ENCODE measurements at places on chromosomes 1 and 21. TPM values are rescaled to one million over a fixed set of nuclear protein-coding genes. Genes with fewer than 3 reads are reported as not detected.
A peak's percentile ranks its signal among the peaks of the same experiment; 100 is the strongest.

PKLR gene
- 0.09 TPM for total RNA-seq

SMPDL3B gene
- total RNA-seq, result 0.30 TPM

DNA sequence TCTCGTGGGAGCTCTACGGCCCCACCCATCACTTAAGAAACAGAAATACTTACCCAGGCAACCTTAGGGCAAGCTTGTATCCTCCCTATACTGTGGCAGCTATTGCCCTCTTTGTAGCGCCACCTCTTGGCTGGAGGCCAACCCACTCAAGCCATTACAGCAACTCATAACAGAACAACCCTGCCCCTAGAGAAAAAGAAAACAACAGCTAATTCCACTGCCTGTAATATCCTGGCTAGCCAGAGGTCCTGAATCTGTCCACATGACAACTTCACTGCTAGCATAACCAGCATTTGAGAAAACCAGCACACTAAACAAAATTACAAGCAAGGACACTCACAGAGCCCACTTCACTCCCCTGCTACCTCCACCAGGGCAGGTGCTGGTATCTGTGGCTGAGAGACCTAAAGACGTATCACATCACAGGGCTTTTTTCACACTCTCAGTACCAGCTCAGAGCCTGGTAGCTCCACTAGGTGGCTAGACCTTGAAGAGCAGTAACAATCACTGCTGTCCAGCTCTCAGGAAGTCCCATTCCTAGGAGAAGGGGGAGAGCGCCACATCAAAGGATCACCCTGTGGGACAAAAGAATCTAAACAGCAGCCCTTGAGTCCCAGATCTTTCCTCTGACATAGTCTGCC lies 14.5 kb upstream of the MX1 start:
- peaks cover 55% of the 10 kb centered on the region for H3K36me3 ChIP-seq
- no peak overlapping the region for H3K4me3 ChIP-seq
- peak; percentile 67 for DNase-seq
- H3K27me3 ChIP-seq, result peaks cover 24% of the 10 kb centered on the region
- H3K4me1 ChIP-seq, result peaks cover 12% of the 10 kb centered on the region
- no peak overlapping the region for H3K27ac ChIP-seq

GRCh38 chr1:66416295-66416694 lies 117.7 kb upstream of the SGIP1 start:
- no peak overlapping the region for H3K4me3 ChIP-seq
- no peaks in the 10 kb centered on the region for H3K27me3 ChIP-seq
- H3K27ac ChIP-seq, result no peak overlapping the region
- H3K36me3 ChIP-seq, result peaks cover 12% of the 10 kb centered on the region

- H3K27ac ChIP-seq, result no peak overlapping the region
- H3K4me1 ChIP-seq, result no peaks in the 10 kb centered on the region
- H3K4me3 ChIP-seq, result no peak overlapping the region
- H3K36me3 ChIP-seq, result no peaks in the 10 kb centered on the region
- no peaks in the 10 kb centered on the region for H3K27me3 ChIP-seq
Observed at GRCh38 chr1:1591452-1591851, 8.5 kb downstream of the FNDC10 start.

- no peaks in the 10 kb centered on the region for H3K36me3 ChIP-seq
- H3K27ac ChIP-seq, result no peak overlapping the region
- no peak overlapping the region for H3K4me3 ChIP-seq
- DNase-seq, result no peak
- H3K27me3 ChIP-seq, result peaks cover 4% of the 10 kb centered on the region
- H3K4me1 ChIP-seq, result no peaks in the 10 kb centered on the region
Observed at GRCh38 chr1:184568148-184568547, 181.3 kb downstream of the C1orf21 start.

Data from activated CD4-positive, alpha-beta T cell treated with anti-CD3 and anti-CD28 coated beads, Interleukin-2, amount 10 ng/mL, durations not matched to agents 24 days and 14 days (primary cell).